NCI-H524 treated with DMSO at 0.1 percent for 48 hours (cell line): ENCODE measurements at places on chromosomes 7 and 10.

- peak; percentile 2 for DNase-seq
These were observed 618 bp downstream of the KIF5B start for GRCh38 chr10:32055478-32056135.

GRCh38 chr7:69564454-69565417, 33.5 kb upstream of the AUTS2 start:
- DNase-seq: peak; percentile 24

DNA sequence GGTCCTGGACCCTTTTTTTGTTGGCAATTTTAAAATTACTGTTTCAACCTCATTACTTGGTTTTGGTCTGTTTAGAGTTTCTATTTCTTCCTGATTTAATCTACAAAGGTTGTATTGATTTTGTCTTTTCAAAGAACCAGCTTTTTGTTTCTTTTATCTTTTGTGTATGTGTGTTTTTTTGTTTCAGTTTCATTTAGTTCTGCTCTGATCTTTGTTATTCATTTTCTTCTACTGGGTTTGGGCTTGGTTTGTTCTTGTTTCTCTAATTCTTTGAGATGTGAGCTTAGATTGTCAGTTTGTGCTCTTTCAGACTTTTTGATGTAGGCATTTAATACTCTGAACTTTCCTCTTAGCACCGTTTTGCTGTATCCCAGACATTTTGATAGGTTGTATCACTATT, 8.5 kb upstream of the MRPS33 start:
- no peak for DNase-seq

GRCh38 chr7:4162884-4163564, 519.1 kb upstream of the FOXK1 start:
- DNase-seq: peak; percentile 21

- no peak for DNase-seq
These were observed 115.3 kb downstream of the PIP4K2A start for GRCh38 chr10:22599048-22599561.

GRCh38 chr10:85995791-85996190, 370.8 kb downstream of the GRID1 start:
- DNase-seq: no peak
